ENCODE measurements at places on chromosomes 3 and 15.
A peak's percentile ranks its signal among the peaks of the same experiment; 100 is the strongest.

DNA sequence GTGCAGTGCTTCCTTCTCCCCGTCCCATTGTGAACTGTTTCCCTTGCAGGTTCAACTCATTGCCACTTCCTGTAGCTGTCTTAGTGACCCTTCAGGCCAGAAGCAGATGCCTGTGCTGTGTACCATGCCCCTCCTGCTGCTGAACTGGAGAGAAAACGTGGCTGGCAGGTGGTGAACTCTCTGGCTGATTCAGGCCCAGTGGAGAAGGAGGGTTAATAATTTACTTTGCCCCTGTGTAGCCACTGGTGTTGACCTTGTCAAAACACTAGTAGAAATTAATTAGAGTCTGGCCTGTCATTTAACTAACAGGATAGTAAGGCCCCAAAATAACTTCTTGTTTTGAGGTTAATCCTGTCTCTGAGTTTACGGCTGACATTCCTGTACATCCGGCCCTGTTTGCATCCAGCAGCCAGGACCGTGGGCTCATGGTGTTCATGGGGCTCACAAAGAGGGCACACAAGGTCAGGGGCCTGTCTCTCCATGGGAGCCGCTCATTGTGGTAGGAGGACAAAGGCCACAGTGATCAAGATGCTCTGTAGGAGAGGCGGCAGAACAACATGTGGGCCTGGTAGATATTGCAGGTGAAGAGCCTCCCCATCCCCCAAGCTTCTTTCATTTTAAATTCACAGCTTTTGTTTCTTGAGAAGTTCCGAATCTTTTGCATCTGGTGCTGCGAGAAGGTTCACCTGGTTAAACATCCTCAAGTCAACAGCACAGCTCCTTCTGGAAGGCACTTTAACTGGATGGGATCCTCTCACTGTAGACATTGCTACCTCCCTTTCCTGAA lies 101.6 kb downstream of the CGNL1 start:
- DNase-seq = no peak

DNA sequence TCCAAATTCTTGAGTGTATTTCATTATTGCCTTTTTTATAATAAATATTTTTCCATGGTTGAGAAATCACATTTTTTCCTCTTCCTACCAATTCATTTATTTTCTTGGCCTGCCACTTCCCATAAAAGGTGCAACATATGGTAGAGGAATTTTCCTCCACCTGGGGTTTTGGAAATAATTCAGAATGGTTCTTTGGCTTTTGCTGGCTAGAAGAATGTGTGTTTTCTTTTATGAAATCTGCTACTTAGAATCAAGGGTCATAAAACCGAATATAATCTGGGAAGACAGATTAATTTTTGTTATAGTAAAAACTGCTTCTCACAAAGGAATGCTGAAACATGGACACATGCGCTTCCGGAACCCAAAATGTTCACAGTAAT lies 54.0 kb upstream of the POMGNT2 start:
- no peak for DNase-seq

DNA sequence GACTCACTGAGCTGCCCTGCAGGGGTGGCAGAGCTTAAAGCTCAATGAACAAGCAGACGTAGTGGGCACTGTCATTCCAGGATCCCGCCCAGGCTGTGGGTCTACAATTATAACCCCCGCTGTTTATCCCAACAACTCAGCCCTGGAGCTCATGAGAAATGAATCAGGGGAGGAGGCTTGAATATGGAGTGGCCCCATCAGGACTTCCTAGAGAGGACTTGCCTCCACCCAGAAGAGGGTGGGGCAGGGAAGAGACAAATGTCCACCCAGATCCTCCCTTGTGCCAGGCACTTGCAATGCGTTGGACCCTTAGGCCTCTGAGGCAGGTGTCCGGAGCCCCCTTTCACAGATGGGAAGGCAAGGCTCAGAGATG lies 33.0 kb downstream of the SLC6A20 start:
- DNase-seq = no peak

GRCh38 chr3:13062647-13063046 lies 10.6 kb downstream of the IQSEC1 start:
- no peak for DNase-seq

GRCh38 chr3:146131616-146132410 lies 29.2 kb downstream of the PLOD2 start:
- DNase-seq = peak; percentile 87

GRCh38 chr3:139301183-139301582 lies 42.6 kb upstream of the MRPS22 start:
- DNase-seq = peak; percentile 43

DNA sequence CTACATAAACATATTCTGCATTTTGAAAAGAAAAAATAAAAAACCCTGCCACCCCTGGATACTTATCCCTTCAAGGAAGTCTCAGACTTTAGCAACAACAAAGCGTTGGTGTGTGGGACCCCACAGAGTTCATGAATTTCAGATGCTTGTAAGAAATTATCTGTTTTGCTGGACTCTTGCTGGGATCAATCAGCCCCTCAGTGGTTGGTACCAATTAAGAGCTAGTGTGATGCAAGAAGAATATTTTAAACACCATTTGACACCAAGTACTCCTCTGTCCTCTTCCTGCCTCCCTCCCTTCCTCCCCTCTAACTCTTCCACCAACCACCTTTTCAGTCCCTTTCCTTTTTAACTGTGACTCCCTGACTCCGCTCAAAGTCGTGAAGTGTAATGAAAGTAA lies 51.5 kb downstream of the SST start:
- no peak for DNase-seq

DNA sequence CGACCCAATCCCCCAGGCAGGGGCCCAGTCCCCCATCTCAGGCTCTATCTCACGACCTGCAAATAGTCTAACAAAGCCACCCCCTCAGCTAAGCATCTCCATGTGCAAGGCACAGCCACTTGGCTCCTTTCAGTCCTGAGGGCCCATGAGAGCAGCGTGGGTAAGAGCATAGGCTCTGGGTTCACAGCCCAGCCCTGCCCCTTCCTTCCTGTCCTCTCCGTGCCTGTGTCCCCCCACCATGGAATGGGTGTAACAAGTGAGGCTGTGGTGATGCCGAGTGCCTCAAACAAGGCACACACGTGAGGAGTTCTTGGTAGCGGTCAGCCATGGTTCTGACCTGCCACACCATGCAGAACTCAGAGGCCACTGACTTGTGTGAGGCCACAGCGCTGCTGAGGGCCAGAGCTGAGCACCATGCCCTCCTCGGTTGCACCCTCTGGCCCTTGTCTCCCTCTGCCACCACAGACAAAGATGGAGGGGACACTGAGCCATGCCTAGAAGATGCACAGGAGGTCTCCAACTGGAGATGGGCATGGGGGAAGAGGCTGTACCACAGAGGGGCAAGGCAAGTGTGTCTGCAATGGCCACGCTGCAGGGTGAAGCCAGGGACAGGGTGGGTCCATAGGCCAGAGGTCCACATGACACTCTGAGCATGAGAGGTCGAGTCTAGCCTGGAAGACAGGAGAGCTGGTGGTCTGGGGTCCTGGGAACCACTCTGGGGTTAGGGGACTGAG lies 10.0 kb downstream of the TPRA1 start:
- no peak for DNase-seq

Data from cardiac fibroblast (primary cell).